ENCODE measurements at places on chromosomes 2 and 18.

- no peak for DNase-seq
These were observed 864.8 kb downstream of the EPHA4 start for GRCh38 chr2:220707261-220707660.

DNA sequence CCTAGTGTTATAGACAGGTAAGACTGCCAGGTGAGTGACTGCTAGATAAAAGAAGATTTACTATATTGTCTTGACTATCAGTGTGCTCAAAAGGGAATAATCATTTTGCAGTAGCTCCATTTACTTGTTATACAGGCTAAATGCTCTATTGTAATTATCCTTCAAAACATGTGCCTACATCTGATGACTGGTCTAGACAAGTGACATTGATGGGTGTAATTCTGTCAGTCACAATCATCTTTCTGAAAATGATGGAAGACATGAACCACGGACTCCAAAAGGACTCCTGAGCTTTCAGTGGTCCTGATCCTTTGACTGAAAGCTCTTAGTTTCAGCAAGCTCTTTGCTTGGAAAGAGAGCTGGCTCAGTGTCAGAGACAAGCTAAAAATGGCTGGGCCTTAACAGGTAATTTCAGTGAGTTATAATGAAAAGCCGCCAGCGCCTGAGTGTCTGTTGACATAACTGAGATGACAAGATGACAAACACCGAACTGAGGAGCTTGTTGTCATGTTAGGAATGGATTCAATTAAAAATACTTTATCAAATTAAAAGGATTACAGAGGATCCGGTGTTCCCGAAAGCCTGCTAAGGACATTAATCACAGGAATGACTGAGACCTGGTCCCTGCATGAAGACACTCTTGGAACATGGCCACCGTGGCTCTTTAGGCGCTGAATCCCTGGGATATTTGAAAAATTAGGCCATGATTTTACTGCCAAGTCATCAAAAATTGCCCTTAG is 141.7 kb downstream of the CMPK2 start:
- no peak for DNase-seq

DNA sequence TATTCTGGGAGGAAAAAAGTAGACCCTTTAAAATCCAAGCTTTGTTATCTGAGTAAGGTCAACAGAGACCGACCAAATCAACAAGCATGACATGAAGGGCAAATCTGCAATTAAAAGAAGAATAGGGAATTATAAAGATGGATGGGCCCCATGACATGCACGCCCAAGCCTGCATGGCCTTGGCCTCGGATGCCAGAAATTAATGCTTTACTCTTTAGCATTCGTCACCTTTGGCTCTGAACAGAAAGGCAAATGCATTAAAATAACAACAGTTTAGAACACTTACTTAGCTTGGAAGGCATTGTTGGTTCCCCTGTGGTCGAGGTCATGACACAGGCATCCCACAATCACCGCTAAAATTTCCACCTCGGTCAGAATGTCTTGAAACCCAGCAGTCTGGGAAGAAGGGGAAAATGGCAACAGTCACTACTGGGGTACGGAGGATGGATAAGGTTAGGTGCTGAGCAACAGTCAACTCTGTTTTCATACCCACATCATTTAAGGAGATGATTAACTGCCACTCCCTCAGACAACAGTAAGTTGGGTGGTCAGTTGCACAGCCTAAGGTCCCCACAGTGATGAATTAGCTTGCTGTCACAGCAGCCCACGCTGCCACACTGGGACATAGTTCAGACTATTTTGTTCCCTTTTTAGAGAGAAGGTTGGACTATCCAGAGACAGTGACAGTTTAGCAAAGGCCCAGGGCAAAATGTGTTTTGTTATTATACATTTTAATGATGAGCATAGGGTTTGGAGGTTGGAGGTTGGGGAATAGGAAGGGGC is 319.1 kb downstream of the AGPS start:
- no peak for DNase-seq

- no peak for DNase-seq
These were observed 25.9 kb downstream of the OSR1 start for GRCh38 chr2:19332503-19332902.

DNA sequence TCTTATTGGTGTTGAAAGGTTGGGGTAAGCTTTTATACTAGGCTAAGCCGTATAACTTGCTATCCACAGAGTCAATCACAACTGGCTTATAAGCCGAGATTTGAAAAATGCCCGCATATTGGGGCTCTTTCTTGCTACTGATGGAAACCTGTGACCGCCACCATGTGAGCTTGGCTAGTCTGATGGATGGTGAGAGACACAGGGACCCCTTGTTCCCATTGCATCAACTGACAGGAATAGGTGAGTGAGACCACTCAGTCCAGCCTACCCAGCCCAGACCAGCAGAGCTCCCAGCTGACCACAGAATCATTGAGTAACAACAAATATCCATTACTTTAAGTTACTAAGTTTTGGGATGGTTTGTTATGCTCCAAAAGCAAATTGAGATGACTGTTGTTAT is 676.4 kb upstream of the HS6ST1 start:
- no peak for DNase-seq

- no peak for DNase-seq
These were observed 405.3 kb downstream of the MBD2 start for GRCh38 chr18:53819174-53819573.

DNA sequence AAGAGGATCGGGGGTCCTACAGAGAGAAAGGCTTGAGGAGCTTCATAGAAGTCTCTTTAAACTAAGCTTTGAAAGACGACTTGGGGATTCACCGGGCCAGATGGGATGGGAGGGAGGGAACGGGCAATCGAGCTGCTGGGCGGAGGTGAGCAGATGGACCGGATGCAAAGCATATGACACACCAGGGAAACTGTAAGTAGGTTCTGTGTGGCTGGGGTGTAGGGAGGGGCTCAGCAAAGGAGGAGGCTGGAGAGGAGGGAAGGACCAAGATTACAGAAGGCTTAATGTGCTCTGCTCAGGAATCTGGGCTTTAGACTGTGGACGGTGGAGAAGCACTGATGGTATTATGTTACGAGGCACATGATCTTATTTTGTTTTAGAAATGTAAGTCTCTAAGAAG is 131.5 kb downstream of the MAIP1 start:
- DNase-seq: no peak

DNA sequence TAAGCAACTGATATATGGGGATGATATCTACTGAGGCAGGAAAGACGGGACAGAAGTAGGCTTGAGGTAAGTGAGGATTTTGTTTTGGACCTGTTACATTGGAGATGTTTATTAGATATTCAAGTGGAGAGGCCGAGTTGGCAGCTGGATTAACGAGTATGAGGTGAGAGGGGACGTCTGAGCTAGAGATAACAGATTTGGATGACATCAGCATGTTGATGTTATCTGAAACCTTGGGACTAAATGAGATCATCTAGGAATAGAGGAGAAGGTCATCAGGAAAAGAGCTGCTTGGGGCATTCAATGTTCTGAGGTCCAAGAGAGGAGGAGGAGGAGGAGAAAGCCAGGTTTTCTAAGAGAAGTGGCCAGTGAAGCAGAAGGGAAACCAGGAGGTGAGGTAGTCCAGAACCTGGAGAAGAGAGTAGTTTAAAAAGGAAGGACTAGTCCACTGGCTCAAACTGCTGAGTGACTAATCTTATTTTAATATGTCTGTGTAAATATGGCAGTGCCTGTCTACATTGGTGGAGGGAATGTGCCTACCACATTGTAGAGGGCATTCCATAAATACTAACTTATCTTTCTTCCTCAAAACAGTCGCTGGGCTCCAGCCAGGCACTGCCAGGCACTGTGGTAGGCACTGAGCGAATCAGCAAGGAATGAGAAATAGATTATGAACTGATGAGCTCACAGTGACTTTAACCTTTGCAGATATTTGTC is 488.3 kb downstream of the DLGAP1 start:
- DNase-seq: no peak

DNA sequence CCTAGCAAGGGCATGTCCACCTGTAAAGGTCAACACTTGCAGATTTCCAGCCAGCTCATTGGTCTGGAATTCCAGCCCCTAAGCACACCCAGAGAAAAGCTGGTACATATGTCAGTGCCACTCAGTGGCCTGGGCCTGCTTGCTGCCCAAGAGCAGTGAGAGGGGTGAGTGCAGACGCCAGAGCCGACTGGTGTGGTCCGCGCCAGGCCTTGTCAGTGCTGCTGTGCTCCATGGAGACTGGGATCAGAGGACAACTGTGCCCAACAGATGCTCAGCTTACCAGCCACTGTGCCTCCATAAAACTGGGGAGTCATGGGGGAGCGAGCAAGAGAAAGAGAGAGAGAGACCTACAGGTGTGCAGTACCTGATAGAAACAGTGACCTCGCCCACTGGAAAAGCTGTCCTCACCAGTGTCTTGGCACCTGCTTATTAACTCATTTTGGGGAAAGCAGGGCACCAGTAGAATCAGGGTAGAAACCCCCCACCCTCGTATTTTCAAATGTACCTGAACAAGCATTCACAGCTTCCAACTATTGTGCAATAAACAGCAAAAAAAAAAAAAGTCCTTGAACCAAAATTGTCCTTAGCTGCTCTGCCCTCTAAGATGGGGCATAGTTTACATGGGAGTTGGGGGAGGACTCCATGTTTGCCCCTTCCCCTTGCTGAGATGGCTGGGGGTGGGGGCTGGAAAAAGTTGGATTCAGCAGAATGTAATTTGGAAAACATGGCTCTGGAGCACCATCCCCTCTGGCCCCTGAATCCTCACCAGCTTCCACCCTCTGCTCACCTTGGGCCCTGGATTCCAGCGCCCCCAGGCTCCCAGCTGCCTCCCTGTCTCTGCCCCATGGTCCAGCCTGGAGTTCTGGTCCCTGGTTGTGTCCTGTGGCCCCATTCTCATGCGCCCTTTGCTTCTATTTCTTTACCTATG is 1.4 kb upstream of the SP140L start:
- DNase-seq: no peak

- no peak for DNase-seq
These were observed 18.3 kb upstream of the ARHGAP15 start for GRCh38 chr2:143110758-143111428.

Data from stimulated activated CD4-positive, alpha-beta T cell treated with anti-CD3 and anti-CD28 coated beads, Interleukin-15, amount 100 ng/mL, for 48 hours (primary cell).